Activated CD8-positive, alpha-beta memory T cell treated with anti-CD3 and anti-CD28 coated beads for 1 hour (primary cell): ENCODE measurements at places on chromosomes 7 and 10.

DNA sequence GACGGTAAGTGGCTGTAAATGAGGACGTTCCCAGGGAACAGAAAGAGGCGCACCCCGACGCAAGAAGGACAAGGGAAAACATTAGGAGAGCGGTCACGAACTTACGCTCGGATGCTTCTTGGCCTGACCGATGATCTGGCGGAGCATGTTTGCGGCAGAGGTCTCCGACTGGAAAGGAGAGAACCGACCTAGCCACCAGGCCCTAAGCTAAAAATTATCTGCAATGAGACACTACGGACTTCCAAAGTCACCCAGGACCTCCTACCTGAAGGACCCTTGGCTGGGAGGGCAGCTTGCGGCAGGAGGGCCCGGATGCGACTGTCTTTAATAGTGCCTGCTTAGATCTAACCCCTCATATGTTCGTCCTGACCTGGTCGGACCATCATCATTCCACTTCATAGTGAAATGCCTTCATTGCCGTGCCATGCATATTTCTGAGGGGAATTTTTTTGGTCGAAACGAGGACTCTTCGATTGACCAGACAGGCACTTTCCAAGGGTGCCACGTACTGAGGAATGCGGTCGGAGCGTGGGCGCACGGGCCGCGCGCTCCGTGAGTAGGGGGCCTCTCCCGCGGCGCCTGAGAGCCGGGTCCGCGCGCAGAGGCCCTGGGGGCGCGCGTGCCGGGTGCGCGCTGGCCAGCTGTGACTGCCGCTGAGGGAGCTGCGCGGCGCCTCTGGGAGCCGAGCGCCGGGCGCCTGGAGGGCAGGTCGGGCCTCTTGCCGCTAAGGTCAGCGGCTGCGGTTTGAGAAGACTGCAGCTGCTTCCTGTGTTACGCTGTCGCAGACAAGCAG lies 33.6 kb upstream of the PHF14 start:
- DNase-seq: peak; percentile 58

- no peak for DNase-seq
These were observed 2.9 kb downstream of the PLXNA4 start for GRCh38 chr7:132573251-132573955.

- DNase-seq: no peak
These were observed 11.1 kb downstream of the H2BK1 start for GRCh38 chr7:151198945-151199848.

GRCh38 chr7:133535308-133535707 lies 282.4 kb downstream of the EXOC4 start:
- DNase-seq: no peak

- DNase-seq: no peak
These were observed 274.4 kb downstream of the THSD7A start for GRCh38 chr7:11557627-11558026.
